T-helper 1 cell (primary cell): ENCODE measurements at places on chromosomes 3 and 15.

- no peak for DNase-seq
Measured at GRCh38 chr3:126154391-126155279, 25.8 kb downstream of the ALDH1L1 start.

DNA sequence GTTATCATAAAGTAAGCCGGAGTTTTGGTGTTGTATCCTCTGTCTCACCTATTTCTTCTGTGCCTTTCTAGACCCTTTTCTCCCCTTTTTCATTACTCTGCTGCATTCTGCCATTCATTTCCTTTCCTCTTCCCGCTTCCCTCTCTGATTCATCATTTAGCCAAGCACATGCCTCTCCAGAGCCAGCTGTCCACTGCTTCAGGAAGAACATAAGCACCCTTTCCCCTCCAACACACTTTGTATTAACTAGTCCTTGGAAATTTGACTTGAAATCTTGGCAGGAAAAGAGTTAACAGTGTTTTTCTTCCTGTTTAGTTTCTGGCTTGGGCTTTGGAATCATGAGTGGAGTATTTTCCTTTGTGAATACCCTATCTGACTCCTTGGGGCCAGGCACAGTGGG is 9.7 kb downstream of the APH1B start:
- no peak for DNase-seq

GRCh38 chr3:88986834-88987233 is 120.6 kb upstream of the EPHA3 start:
- DNase-seq: no peak

GRCh38 chr15:93056836-93057235 is 32.2 kb downstream of the RGMA start:
- DNase-seq: no peak

DNA sequence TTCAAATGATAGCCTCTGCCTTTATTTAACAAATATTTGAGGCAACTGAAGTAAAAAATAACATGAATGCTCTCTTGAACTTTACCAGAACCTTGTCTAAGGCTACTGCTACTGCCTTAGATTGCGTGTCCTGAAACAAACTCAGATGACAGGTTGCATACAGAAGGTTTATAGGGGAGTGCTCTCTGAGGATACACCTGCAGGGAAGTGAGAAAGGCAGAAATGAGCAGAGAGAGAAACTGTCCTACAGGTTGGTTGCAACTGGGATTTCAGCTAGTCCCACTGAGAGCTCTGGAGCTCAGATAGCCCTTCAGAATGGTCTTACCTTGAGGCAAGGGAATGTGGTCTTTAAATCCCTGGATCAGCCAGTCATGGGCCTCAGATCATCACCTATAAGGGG is 165.5 kb downstream of the IL5RA start:
- DNase-seq: no peak

DNA sequence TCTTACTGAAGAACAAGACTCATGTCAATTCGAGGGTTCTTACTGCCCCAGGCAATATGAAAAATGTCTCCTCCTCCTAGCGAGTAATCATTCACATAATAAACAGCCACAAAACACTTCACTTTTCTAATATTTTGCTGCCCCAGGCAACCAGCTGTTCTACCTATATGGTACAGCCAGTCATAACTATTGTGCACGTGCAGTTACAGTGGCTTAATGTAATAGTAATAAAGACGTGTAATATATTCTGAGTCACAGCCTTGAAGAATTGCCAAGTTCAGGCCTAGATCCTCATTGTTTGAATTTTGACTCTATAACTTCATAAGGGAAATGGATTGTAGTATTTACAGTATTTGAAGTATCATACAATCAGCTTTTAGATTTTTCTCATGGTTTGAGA is 1250.0 kb upstream of the GBE1 start:
- DNase-seq: no peak

DNA sequence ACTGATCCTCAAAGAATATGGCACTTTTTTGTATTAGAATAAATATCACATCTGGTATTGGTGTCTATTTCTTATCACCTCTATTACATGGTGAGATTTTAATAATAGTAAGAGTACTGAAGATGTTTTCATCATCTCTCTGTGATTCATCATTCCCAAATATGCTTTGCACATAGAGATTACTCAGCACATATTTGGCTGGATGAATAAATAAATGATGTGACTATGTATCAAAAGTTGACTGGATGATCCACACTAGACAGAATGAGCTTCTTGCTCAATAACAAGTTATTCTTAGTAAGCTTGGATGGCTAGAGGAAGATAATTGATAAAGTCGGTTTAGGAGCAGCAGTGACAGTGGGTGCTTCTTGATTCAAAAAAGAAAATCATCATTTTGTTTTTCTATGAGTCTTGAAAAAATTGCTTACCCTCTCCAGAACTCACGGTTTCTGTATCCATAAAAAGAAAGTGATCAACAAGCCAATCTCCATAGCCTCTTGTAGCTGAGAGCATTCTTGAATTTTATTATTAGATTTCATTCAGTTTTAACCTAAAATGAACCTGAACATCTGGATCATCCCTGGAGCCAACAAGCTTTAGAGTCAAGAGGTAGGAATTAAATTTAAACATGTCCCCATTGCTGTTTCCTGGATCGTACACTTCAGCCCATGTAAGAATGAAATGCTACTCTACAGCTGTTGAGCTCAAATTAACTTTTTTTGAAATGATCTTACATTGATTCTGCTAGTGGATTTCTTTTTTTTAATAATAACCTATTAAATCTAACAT is 104.8 kb upstream of the OSTN start:
- DNase-seq: no peak

- DNase-seq: no peak
Measured at GRCh38 chr3:47443611-47443995, 32.1 kb downstream of the SCAP start.

DNA sequence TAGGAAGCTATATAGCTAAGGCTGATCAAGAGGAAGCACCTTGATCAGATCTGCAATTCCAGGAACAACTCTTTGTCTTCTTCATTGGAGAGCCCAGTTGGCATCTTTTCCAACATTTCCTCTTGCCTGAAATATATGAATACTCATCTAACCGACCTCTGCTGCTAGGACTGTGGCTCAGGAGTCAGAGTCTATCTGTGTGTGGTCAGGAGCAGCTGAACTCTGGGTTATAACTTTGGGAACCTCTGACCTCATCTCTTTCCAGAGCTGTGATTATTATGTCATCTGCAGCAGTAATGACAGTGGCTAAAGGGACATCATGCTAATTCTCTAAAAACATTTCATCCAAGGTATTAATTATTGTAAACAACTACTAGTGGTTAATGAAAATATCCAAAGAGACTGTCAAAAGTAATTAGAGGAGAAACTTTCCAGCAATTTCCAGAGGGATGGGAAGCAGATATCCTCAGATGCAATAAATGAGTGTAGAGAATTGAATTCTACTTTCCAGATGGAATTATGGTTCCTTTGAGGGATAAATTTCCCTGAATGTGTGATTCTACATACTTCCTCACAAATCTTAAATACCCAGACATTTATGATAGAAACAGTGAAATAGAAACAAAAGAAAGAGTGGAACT is 11.5 kb upstream of the SPINK8 start:
- DNase-seq: no peak

DNA sequence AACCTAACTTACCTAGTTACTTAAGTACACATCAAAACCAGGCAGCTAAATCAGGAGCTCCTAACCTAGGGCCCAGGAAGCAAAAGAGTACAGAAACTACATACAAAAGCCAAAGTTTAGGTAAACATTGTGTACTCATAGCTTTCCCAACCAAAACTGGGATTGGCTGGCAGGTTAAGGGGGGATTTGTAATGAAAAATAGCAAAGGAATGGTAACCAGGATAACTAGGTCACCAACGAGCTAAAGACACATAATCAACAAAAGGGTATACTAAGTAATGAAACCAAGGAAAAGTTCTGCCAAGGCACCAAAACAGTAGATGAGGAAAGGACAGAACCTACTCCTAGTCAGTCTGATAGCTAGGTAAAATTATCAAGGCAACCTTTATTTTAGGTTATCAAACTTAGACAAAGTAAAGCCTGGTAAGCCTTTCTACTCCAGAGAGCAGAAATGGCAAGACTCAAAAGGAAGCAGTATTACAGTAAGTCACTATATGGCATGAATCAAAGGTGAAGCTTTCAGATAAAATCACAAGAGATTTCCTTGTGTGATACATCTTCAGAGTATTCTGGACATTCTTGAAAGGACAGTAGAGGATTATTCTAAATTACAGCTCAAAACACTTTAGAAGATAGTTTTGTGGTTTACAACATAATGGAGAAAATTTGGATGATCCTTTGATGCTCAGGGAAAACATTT is 10.2 kb downstream of the TRA2B start:
- DNase-seq: no peak

DNA sequence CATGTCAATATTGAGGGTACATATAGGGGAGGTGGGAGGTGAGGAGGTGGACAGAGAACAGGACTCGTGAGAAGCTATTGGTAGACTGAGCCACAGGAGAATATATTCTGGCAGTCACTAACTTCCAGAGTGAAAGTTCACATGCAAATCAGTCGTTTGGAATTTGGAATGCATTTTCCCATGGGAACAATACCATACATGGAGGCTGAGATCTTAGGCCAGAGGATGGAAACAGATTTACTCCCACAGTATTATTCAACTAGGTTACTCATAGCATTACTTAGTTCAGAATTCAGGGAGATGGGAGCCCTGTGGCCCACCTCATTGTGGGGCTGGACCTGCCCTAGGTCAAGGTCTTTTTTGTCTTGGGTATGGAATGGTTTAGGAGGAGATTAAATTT is 36.4 kb upstream of the ABHD2 start:
- no peak for DNase-seq

GRCh38 chr3:56851966-56852884 is 50.5 kb upstream of the ARHGEF3 start:
- no peak for DNase-seq

- no peak for DNase-seq
Measured at GRCh38 chr3:149796026-149796425, 3.7 kb upstream of the ANKUB1 start.

- DNase-seq: no peak
Measured at GRCh38 chr15:83104141-83104540, 3.3 kb upstream of the TM6SF1 start.

DNA sequence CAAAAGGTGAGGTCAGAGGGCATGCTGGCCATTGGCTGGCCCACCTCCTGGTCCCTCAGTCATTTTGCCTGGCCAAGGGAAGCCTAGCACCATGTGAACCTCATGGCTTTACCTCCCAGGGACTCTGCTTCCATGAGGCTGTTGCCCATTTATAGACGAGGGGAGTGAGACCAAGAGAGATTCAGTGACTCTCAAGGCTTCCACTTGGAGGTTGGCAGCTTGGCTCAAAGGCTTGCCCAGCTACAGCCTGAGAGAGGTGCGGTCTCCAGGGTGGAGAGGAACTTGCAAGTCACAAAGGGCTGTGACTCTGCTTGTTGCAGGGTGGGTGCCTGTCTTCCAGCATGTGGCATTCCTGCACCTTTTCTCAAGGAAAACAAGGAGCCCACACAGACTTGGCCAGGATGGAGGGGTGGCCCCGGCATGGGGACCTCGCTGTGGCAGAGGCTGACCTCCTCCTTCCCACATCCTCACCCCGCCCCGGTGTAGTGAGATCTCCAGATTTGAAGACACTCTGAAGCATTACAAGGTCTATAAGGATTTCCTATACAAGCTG is 24.5 kb downstream of the CFAP100 start:
- DNase-seq: no peak

DNA sequence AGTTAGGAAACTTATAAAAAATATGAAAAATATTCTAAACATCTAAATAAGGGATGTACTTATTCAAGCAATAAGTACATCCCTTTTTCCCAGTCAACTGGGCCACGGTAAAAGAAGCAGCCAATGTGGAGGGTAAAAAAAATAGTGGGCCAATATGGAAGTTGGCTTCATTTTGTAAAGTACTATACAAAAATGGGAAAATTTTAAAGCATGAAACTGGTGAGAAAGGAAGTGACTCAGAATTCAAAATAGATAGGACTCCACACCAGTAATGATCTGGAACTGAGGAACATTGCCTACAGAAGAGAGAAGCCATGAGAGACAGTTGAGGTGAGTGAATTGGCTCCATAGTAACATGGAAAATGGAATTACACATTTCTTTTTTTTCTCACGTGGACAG is 108.9 kb downstream of the FNDC3B start:
- DNase-seq: no peak

- peak; percentile 15 for DNase-seq
Measured at GRCh38 chr3:119401503-119402440, 61.6 kb downstream of the TMEM39A start.

DNA sequence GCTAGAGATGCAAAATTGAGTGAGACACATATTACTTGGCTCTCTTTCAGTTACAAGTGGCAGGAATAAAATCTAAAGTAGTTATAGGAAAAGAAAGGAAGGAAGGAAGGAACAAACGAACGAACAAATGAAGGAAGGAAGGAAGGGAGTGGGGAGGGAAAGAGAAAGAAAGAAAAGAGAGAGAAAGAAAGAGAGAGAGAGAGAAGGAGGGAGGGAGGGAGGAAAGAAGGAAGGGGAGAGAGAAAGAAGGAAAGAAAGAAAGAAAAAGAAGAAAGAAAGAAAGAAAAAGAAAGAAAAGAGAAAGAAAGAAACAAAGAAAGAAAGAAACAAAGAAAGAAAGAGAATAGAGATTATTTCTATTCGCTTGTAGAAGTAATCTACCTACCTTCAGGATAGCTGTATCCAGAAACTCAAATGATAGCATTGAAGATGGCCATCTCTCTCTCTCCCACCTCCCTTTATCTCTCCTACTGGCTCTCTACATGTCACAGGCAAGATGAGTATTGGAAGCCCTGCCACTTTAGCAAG is 229.7 kb upstream of the TLE3 start:
- no peak for DNase-seq

GRCh38 chr3:44111482-44111881 is 130.2 kb upstream of the TOPAZ1 start:
- DNase-seq: no peak

DNA sequence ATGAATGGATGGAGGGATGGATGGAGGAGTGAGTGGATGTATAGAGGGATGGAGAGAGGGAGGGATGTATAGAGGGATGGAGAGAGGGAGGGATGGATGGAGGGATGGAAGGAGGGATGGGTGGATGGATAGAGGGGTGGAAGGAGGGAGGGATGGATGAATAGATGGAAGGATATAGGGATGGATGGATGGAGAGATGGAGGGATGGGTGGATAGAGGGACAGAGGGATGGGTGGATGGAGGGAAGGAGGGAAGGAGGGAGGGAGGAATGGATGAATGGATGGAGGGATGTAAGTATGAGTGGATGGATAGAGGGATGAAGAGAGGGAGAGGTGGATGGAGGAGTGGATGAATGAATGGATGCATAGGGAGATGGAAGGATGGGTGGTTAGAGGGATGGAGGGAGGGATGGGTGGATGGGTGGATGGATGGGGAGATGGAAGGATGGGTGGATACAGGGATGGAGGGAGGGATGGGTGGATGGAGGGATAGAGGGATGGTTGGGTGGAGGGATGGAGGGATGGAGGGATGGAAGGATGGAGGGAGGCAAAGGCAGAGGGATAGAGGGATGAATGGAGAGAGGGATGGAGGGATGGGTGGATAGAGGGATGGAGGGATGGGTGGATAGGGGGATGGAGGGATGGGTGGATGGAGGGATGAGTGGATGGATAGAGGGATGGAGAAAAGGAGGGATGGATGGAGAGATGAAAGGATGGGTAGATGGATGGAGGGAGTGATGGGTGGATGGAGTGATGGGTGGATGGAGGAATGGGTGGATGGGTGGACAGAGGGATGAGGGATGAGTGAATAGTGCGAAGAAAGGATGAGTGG is 313.8 kb downstream of the UACA start:
- DNase-seq: no peak

- DNase-seq: peak; percentile 27
Measured at GRCh38 chr3:170356596-170357175, 829 bp upstream of the SKIL start.
